Nasal cavity respiratory epithelium epithelial cell of viscerocranial mucosa (primary cell): ENCODE measurements at places on chromosomes 3 and 15. TPM values are rescaled to one million over a fixed set of nuclear protein-coding genes. Genes with fewer than 3 reads are reported as not detected.

Gene CFAP92
- 0.34 and 0.36 TPM in 2 replicates for total RNA-seq

Gene PPCDC
- 6.8 and 10.9 TPM in 2 replicates for total RNA-seq

Gene SPSB4
- 0.34 TPM in 1 of 2 replicates, not detected in the other for total RNA-seq

Gene GASK1A
- 0.50 and 1.4 TPM in 2 replicates for total RNA-seq

Gene ST8SIA2
- total RNA-seq = not detected in 2 replicates
